Suprapubic skin (tissue), 4 donors: ENCODE measurements at places on chromosomes 11 and 22.
A peak's percentile ranks its signal among the peaks of the same experiment; 100 is the strongest.

DNA sequence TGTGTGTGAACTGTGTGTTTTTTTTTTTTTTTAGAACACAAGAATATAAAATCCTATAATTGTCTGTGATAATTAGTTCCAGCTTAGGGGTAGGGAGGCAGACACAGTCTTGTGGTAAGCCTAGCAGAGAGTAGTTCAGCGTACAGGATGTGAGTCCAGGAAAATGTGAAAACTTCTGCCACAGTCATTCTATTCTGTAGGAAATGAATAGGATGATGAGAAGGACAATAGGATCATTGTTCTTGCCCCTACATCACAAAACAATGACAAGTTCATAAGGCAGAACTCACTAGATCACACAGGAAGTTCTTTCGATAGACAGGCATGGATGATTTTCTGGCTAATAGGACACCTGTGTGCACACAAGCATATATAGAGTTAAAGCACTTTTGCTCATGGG, 132.2 kb downstream of the NAV2 start:
- DNase-seq: no peak

- DNase-seq: peak; percentile 25
Observed at GRCh38 chr11:47641600-47642098, 710 bp downstream of the MTCH2 start.

DNA sequence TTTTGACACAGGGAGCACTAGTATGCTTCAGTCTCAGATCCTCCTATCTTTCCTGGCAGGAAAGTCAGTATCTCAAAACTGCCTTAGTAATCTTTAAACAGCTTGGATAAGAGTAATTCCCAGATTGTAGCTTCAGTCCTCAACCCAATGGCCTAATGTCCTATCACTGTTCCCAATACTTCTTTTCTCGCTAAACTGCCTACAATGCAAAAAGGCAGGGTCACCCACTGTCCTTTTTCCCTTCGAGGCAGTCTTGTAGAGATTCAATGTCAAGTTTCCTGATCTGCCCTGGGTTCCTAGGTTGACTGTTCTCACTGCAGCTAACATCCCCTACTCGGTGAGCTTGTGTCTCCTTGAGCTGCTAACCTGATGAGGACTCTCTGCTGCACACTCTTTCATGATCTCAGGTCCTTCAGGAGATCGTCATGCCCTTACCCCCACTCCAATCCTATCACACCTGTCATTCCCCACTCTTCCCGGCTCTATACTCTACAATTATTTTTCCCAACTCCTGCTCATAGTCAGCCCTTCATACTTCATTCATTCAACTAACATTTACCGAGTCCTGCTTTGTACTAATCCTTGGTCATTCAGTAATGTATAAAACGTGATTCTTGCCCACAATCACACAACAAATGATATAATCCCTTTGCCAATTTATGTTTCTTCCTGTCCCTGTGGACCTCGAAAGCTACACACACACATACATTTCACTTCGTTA, 904 bp downstream of the C2CD3 start:
- no peak for DNase-seq

DNA sequence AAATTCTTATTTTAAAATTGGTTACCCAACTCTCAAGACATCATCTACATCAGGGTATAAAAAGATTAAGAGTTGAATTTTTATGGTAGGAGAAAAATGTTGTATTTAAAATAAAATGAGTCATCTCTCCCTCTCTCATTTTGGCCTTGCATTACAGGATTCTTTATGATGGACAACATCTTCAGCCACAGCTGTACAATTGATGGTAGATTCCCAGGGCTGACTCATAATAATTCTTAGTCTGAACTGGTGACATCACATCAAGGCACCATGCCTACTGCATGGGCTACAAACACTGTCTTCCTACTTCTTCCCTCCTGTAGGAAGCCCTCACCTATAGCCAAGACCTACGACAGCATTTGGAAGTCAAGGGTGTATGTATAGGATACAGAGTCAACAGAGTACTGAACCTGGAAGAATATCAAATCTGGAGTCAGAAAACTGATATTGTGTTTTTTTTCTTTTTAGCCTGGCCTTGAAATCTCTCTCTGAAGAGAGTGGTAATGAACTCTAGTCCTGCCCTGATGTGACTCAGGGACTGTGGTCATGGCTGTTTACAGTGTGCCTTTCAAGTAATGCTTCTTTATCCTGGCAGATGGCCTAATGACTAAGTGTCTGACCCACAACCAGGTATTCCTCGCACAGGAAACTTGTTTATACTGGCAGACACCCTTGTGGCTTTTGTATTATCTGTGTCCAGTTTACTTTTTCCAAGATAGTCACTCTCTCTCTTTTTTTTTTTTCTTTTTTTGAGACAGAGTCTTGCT, 32.5 kb downstream of the MRGPRX2 start:
- no peak for DNase-seq

- no peak for DNase-seq
Observed at GRCh38 chr11:96254854-96255253, 88.1 kb downstream of the MAML2 start.
